ENCODE measurements at places on chromosomes 2 and 18.

DNA sequence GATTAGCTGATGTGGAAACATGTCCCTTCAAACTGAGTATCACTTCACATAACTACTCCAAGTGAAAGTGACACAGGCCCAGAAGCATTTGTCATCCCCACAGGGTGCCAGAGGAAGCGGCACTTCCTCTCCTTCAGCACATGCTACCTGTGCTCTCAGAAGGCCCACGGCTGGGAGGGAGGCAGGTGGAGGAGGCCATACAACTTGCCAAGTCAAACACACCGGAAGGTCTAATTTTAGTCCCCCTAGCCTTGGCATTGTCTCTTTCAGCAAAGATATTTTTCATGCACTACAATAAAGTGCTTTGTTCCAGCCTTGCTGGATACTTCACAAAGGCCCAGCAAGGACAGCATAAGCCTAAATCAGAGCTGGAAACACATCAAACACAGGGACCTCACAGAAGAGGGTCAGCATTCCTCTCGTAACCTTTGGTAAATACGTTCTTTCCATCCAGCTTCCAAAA, 38.0 kb downstream of the VSNL1 start:
- no peak for DNase-seq

- no peak for DNase-seq
Measured at GRCh38 chr18:63784787-63785452, 9.7 kb downstream of the SERPINB7 start.

DNA sequence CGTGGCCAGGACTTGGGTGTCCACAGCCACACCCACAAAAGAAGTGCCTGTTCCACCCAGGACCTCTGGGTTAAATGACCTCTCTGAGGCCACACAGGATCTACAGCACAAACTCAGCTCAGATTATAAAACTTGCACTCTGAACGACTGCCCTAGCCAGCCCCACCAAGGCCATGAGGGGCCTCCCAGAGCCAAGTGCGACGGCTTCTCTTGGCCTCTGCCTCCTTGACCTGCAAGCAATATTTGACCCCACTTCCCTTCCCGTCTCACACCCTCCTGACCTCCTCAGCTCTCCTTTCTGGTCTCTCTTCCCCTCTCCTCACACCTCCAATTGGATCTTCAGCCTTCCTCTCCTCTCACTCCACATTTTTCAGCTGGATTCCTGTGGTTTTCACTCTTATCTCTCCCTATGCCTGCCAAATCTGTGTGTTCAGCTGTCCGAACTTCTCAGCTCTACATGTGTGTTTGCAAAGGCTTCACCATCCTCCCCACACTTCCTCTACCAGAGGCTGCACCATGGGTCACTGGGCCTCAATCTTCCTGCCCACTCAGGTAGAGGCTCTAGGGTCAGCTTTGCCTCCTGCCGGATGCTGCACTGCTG, 25.3 kb upstream of the STEAP3 start:
- DNase-seq, result no peak

GRCh38 chr2:233419602-233420391, 65.5 kb downstream of the DGKD start:
- no peak for DNase-seq

DNA sequence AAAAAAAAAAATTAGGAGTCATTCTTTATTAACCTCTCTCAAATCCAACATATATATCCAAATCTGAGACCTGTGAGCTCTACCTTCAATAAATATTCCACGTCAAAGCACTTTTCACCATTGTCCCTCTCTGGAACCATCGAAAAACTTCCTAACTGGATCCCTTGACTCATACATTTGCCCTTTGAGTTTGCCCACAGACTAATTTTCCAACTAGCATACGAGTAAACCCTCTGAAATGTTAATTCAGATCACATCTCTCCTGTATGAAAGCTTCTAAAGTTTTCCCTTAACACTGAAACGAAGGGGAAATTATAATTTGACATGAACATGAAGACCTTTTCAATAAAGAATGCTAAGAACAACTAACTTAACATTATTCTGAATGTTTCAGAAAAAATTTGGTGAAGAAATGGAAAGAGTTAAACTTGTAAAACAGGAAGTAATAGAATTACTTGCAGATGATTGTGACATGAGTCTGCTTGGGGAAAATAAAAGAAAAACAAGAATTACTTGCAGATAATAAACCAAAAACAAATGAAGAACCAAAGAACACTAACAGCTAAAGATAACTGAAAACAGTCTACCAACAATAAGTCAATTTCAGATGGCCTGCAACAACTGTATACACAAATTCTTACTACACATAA, 110.6 kb downstream of the C2orf74 start:
- DNase-seq, result no peak

- DNase-seq, result no peak
Measured at GRCh38 chr2:88622307-88622706, 5.0 kb downstream of the EIF2AK3 start.

DNA sequence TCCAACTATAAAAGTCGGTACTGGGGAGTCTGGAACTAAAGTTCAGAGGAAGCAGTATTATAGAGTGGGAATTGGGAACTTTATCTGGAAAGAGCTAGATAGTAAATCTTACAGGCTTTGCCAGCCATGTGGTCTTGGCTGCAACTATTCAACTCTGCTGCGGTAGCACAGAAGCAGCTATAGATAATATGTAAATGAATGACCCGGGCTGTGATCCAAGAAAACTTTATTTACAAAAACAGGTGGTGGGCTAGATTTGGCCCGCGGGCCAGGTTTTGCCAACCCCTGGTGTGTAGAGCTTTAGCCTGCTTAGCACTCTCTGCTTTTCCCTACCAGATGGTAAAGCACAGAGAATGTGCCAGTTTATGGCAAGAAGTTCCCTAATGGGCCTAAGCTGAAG, 70.8 kb downstream of the TNP1 start:
- DNase-seq, result no peak

GRCh38 chr2:176082525-176082823, 1.3 kb downstream of the EVX2 start:
- no peak for DNase-seq

DNA sequence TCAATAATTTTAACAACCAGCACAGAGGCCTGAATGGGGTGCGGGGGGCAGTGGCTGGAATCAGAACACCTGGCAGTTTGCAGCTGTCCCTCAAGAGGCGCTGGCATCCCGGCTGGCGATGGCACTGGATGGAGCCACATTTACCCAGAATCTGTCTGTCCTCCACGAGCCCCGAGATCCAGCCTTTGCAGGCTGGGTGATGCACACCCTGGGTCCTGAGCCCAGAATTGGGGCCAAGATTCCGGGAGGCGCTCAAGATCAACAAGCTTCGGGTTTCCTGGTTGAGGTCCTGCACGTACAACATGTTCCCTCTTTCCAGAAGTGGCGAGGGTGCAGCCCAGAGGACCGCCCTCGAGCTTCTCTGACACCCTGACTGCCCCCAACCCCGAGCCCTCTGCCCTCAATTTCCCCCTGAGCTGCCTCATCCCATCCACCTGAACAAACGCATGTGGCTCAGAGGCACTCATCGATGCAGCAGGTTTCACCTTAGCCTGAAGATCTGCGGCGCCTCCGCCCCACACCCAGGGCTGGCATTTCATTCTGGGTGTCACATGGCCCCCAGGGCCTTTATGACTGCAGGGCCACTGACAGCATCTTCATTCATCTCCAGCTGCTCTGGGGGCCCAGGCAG, 97.5 kb downstream of the TFCP2L1 start:
- no peak for DNase-seq

- no peak for DNase-seq
Measured at GRCh38 chr18:62105376-62105775, 81.5 kb downstream of the PIGN start.

- DNase-seq, result no peak
Measured at GRCh38 chr2:159111346-159111927, 143.0 kb downstream of the TANC1 start.

DNA sequence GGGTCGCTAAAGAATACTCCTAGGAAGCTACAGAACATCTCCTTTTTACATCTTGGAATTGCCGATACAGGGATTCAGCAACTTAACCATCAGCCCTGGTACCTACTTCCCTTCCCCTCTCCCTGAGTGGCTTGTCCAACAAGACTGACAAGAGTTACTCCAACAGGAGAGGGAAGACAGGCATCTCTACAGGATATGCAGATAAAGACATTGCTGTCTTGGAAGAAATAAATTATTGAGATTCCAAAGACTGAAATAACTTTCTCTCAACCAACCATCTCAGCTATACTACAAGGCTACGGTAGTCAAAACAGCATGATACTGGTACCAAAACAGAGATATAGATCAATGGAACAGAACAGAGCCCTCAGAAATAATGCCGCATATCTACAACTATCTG, 87.2 kb downstream of the TRABD2A start:
- no peak for DNase-seq

GRCh38 chr2:179543361-179543901, 278.8 kb upstream of the SESTD1 start:
- DNase-seq, result peak; percentile 21

DNA sequence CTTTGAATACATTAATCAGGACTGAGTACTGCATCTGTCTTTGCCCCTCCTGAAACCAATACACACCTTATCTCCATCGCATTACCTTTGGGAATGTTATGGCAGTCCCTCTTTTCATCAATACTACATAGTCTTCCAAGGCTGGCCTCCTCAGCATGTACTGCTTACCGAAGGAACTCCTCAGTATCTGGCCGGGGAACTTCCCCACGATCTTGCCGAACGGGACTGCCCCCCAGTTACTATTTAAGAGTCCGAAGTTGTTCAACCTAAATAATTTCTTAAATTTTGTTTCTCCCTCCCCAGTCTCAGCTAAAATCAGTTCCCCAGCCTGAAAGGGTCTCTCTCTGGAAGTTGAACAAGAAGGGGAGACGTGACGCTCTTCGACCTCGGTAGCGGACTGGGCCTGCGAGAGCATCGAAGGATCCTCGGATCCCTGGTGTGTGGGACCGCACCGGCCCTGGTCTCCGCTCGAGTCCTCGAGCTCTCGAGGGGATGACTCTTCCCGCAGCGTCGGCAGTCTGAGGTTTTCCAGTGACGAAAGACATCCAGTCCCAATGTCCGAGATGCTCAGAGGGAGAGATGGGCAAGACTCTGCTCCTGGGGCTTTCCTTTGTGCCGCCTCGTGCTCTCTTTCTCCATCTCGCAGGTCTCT, 489 bp downstream of the TRMT61B start:
- no peak for DNase-seq
